Inflammatory macrophage treated with lipopolysaccharide for 4 hours (primary cell): ENCODE measurements at places on chromosomes 12 and 14.

DNA sequence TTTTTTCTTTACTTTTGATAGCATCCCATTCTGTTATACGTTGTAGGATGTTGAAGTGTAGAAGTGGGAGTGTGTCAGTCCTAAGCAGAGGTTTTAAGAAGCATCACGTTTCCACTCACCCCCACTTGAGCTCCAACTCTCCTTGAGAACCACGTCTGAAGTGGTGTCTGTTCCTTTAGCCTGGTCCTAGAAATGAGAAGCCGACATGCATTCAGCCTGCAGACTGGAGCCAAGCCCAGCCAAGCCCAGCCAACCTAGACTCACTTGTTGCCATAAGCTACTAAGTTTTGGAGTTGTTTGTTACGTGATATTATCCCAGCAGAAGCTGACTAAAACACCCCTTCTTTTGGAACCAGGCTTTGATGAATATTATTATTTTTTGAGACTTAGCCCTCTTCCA, 4.4 kb upstream of the ELK3 start:
- no peak for DNase-seq

DNA sequence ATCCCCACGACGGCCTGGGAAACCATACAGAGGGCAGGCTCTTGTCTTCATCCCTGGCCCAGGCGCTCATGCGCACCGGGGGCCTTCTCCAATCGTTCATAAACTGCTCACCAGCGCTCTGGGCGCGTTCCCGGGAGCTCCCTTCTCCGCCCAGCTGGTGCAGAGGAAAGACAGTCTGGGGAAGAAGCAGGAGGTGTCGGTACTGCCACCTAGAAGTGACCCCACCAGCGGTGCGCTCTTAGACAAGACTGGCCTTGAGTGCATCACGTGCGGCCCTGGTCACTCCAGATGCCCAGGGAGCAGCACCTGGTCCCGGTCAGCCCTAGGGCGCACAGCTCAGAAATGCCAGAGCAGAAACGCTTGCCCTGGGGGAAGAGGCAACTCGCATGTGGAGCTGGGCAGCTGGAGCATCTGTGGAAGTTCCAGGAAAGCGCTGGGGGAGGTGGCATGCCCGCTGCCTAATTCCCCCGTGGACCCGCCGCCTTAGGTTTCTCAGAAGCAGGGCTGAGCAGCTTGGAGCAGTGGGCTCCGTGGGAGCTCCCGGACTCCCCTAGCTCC, 2.5 kb downstream of the GSC start:
- no peak for DNase-seq

GRCh38 chr14:24365600-24366412, 2.2 kb upstream of the NFATC4 start:
- DNase-seq = peak; percentile 71

DNA sequence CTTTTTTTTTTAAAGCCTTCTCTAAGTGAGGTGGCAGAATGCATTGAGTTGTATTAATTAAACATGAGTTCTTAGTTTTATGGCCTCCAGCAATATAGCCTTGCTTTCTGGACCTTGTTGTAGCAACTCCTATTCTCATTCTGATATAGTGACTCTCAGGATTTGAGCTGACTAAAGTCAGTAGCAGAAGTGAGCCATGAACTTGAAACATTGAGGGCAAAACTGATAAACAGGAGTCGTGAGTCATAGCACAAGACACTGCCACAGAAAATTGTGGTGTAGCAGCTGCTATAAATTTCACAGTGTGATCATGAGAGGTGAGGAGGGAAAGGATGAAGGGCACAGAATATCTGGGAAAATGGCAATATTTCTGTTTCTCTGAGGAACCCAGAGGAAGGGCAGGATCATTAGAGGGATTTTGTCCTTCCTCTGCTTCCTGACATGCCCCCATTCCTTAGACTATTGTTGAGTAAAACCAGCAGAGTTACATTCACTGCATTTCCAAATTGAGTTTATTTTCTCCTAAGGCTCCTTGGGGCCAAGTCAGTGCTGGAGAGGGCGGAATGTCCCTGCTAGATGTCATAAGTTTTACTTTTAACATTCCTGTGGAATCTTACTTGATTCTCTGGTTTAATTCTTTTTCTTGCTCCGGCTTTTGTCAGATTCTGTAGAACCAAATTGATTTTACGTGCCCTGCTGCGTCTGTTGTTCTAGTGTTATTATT, 7.5 kb downstream of the KLRG1 start:
- peak; percentile 69 for DNase-seq

DNA sequence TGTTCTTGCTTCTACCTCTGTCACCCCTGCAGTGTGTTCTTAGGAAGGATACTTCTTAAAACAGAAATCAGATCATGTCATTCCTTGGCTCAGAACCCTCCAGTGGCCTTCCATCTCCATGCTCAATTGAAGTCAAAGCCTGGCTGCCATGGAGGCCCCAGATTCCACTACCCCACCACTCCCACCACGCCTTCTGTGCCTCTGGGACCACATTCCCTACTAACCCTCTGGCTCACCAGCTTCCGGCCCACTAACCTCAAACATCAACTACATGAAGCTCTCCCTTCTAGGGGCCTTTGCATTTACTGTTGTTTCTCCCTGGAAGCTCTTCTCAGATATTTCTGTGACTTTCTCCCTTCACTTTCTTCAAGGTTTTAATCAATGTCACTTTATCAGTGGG, 76.1 kb upstream of the REP15 start:
- no peak for DNase-seq

DNA sequence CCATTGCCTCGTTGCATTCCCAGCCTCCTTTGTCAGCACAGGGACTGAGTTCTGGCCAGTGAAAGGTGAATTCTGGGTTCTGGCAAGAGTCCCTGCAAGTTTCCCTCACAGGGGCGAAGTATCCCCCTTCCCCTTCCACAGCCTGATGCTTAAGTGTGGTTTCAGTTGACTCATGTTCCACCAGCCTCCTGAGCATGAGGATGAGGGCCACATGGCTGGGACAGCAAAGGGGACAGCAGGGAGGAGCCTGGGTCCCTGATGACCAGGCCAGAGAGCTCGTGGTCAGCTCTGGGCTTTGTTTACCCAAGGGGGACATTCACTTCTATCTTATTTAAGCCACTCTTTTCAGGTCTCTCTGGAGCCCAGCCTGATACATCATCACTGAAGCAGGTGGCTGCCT, 36.5 kb downstream of the CACNA2D4 start:
- no peak for DNase-seq

GRCh38 chr14:49959822-49960408, 67.0 kb downstream of the ARF6 start:
- DNase-seq = no peak

DNA sequence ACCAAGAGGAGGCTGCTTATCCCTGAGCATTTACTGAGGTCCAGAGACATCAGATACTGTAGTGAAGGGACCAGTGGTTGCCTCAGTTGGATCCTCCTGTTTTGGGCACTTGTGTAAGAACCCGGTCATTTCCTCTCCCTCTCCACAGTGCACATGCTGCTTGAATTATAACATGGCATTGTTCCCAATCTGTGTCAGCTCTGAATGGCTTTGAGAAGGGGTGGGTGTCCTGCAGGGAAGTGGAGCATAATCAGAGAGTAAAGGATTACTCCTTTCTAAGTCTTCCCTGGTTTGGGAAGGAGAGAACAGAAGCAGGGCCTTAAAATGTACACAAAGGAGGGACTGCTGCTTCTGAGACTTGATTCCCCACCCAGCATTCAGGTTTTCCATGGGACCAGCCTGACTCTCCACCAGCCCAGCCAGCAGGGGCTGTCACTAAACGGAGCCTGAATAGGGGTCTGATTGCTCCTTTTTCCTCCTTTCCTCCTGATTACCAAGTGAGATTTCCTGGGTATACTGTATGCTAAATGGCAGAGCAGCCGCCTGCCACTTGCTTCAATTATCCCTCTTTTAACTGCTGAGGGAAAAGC, 78.4 kb downstream of the NRXN3 start:
- DNase-seq = no peak

DNA sequence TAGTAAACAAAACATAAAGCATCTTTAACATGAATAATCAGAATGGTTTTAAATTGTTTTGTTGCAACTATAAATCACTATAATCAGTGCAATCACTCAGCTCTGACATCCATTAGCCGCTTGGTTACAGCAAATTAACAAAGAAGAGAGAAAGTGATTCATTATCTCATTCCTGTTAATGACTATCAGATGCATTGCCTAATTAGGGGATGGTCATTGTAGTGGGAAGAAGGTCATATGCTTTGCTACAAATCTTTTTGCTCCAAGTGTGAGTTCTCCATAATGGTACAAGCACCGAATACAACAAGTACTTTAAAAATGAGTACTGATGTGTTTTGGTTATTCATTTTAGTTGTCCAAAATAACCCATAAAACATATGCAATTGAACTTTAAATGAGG, 272.0 kb downstream of the AKAP6 start:
- DNase-seq = no peak

DNA sequence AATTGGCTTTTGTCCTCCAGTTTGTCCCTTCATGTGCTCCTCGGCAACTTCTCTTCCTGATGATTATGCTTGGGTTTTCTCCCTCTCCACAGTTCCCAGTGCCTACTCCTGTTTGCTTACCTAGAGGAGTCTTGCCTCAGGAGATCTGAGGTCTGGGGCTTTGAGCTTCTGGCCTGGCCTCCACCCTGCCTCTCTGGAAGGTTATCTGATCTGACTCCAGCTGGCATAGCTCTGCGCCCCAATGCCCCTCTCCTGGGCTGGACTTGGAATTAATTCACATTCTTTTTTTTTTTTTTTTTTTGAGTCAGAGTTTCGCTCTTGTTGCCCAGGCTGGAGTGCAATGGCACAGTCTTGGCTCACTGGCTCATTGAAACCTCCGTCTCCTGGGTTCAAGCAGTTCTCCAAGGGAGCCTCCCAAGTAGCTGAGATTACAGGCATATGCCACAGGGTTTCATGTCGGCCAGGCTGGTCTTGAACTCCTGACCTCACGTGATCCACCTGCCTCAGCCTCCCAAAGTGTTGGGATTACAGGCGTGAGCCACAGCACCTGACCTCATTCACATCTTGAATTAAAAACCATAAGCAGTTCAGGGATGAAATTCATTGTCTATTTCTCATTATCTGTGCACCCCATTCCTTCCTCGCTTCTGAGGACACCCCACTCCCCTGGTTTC, 33.5 kb downstream of the CFL2 start:
- DNase-seq = no peak

DNA sequence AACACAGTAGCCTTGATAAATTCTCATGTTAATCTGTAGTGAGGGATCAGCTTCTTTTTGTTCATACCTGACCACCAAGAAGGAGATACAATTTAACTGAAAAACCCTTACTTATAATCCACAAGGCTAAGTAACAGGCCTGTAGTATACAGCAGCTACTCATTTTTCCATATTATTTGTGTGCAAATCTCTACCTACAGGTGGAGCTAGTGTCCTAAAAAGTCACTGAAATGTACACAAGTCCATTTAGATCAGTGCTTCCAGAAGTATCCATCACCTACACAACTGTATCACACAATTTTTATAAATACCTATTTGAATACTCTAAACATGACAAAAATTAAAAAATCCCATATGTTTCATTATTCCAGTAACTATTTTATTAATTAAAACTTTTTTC, 173.2 kb downstream of the SLC35F4 start:
- DNase-seq = peak; percentile 5

GRCh38 chr14:57823015-57823660, 42.8 kb downstream of the SLC35F4 start:
- no peak for DNase-seq

GRCh38 chr14:100662879-100663760, 63.6 kb upstream of the DLK1 start:
- DNase-seq = peak; percentile 46

DNA sequence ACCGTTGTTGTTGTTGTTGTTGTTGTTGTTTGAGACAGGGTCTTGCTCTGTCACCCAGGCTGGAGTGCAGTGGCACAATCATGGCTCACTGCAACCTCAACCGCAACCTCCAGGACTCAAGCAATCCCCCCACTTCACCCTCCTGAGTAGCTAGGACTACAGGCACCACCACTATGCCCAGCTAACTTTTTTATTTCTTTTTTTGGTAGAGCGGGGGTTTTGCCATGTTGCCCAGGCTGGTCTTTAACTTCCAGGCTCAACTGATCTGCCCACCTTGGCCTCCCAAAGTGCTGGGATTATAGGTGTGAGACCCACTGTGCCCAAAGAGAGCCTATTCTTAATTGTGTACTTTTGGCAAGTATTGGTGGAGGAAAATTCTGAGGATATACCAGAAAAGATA, 25.7 kb downstream of the MOK start:
- no peak for DNase-seq

GRCh38 chr14:70472253-70473159, 20.5 kb downstream of the ADAM21 start:
- DNase-seq = no peak
